ENCODE measurements at places on chromosomes 7 and 10.

- no peak for DNase-seq
Observed at GRCh38 chr7:75969182-75969581, 25.2 kb downstream of the TMEM120A start.

- no peak for DNase-seq
Observed at GRCh38 chr10:7561216-7561893, 105.4 kb downstream of the ITIH5 start.

DNA sequence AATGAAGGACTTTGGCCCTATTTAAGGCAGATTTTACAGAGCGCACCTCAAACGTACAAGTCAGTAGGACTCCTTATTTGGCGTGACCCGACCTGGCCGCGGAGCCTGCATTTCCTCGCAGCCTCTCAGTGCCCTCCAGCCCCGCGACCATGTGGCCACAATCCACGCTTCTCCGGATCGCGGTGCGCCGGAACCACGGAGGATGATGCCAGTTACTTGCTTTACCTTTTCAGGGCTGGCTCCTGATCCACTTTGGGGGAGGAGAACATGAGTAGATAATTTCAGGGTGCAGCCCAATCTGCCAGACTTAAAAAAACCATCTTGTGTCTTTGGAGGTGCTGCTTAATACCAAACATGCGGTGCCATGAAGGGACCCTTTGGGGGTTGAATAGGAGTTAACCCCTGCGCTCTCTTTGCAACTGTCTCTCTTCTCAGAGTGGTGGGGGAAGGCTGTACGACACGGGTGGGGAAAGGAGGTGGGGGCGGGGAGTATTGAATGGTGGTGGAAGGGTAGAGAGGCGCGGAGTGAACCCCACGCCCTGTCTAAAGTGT is 1.5 kb downstream of the FRAT1 start:
- no peak for DNase-seq

DNA sequence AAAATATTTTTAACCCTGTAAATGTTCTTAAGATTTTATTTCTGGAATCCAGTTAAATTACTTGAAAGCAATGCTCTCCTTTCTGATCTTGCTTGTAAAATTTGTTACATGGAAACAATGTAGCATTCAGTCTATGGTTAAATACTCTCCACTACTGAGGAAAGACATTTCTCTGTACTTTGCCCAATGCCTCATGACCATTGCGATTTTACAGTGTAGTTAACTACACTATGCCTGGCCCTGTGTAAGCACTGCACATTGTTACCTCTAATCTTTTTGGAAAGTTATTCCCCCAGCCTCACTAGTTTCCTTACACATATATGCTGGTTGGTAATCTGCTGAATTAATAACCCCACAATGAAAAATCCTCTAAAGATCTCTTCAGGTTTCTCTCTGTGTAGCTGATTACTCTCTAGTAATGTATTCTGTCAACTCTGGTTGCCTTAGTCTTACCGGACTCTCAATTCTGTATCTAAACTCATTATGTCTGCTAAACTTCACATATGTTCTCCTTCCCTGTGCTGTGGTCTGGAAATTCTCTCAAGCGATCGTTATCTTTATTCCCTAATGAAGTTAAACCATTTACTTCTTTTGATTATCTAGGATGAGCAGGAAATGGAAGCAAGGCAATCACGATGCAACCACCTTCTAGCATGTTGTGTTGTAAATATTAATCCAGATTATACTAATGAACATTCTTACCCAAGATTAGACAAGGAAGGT is 58.7 kb upstream of the TMEM106B start:
- no peak for DNase-seq

DNA sequence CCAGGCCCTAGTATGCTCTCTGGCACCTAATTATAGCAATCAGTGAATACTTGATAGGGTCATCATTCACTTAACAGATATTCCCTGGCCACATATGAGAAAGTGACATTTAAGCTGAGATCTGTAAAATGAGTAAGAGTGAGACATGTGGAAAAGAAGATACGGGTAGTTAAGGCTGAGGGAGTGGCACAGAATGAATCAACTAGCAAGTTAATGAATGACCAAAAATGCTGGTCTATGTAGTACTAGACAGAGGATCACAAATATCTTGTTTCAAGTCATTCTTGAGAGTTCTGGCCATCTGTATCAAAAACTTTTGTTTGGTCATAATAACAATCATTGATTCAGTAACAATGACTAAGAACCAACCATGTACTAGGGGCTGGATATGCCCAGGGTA is 954.9 kb downstream of the CNTNAP2 start:
- DNase-seq: no peak

- DNase-seq: peak; percentile 4
Observed at GRCh38 chr7:38398725-38399321, 125.4 kb upstream of the TARP start.

DNA sequence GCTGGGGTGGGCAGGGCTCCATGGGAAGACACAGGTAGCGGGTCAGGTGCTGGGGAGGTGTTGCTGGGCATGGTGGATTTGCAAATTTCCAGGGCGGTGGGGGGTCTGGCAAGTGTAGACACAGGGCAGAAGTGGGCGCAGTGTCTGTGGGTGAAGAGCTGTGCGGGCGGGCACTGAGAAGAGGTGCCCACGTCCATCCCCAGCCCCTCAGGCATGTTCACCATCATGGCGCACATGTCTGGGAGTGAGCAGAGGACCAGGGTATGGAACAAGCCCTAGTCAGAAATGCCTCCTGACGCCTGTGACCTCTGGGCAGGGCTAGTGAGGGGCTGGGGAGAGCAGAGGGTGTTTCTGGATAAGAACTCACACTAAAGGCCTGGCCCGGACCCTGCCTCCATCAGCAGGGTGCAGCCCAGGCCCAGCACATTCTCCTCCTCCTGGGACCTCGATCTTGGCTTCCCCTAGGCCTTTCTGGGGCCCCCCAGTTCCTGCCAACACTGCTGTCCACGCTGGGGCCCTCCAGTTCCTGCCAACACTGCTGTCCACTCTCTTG is 612.9 kb downstream of the PTPRN2 start:
- no peak for DNase-seq

DNA sequence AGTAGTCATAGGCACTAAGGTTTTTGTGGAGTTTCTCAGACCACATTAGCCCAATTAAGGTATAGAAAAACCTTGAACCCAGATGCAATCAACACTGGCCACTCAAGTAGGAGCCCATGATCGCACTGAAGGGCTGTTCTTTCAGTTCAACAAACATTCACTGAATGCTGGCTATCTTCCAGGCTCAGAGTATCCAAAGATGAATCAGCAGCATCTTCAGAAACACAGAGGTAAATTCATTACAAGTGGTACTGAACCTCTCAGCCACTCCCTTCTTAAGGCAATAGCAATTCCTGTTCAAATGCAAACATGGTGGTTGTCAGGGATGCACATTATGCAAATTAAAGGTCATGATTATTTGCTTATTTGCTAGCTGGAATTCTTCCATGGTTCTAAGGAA is 17.1 kb downstream of the KCNK18 start:
- DNase-seq: no peak

DNA sequence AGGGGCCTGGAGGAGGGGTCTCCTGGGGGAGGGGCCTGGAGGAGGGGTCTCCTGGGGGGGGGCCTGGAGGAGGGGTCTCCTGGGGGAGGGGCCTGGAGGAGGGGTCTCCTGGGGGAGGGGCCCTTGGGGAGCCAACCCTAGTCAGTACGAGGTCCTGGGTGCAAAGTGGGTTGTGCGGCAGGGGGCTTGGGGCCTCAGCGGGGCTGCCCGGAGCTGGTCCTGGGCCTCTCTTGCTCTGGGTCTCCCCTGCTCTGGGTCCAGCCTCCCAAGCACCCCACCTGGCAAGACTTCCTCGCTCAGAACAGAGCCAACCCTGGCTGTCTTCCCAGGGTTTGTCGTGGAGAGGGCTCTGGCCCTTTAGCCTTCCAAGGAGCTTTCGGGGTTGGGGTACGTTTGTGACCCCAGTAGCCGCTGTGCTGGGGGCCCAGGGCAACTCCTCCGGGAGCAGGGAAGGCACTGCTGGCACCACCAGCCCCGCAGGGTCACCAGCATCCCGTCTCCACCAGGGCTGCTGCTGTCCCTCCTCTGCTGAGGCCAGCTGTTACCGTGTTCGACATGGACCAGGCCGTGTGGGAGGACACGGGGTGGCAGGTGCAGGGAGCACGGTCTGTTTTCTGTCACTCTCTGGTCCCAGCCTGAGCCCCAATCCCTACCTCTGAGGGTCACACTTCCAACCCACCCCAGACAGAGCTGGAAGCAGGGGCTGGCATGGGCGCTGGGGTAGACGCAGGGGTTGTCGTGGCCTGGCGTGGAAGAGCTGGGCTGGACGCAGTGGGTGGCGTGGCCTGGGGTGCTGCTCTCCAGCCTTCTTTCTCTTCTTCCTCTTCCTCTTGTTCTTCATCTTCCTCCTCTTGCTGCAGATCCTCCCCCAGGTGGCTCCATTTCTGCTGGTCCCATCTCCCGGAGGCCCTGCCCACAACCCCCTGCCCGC is 22.8 kb downstream of the PWWP2B start:
- no peak for DNase-seq

GRCh38 chr7:131909151-131909768 is 352.8 kb upstream of the PODXL start:
- no peak for DNase-seq

- no peak for DNase-seq
Observed at GRCh38 chr7:69577221-69577620, 21.1 kb upstream of the AUTS2 start.

- no peak for DNase-seq
Observed at GRCh38 chr10:61343796-61344195, 109.4 kb downstream of the TMEM26 start.

DNA sequence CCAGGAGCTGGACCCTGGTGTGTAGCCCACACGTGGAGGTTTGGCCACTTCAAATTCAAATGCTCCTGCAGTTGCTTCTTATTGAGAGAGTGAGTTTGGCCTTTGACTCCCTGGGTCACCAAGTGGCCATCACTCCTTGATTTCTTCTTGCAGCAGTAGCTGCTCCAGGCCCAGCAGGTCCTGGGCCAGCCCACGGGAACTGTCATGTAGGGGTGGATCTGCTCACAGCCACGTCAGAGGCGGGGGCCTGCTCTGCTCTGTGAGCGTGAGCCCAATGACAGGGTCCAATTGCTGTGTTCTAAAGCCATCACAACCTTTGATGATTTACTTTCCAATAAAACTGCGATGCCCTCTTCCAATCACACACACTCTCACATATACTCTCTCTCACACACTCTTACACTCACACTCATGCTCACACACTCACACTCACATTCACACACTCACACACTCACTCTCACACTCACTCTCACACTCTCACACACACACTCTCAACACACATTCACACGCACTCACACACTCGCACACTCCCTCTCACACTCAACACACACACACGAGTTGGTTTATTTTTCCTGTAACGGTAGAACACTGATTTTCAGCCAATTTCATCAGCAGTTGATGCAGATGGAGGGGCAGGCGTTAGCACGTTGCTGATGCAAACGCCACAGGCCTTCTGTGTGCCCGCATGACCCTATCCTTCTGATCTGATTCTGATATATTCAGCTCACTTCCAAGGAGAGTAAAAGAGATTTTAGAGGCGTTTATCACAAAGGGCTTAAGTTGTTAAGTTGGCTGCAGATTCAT is 210.7 kb upstream of the PPP2R2D start:
- no peak for DNase-seq

DNA sequence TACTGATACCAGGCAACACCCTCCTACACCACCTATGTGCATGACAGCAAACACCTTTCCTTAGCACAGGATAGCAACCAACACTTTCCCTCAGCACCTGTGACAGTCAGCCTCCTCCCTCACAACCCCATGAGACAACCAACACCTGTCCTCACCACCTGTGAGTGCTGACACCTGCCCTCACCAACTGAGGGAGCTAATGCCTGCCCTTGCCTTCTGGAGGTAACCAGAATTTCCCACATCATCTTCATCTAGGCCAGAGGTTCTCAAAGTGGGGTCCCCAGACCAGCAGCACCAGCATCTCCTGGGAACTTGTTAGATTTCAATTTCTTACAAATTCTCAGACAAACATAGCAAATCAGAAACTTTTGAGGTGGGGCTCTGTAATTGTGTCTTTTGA is 112.5 kb downstream of the GRID1 start:
- DNase-seq: no peak

- peak; percentile 98 for DNase-seq
Observed at GRCh38 chr7:44123190-44124003, at the start of gene POLD2. Gene POLD2, minus strand, starts transcription at chr7:44123548. Its CDS starts 1,495 bp downstream, at chr7:44122053.
